ENCODE measurements at places on chromosomes 3 and 15.

DNA sequence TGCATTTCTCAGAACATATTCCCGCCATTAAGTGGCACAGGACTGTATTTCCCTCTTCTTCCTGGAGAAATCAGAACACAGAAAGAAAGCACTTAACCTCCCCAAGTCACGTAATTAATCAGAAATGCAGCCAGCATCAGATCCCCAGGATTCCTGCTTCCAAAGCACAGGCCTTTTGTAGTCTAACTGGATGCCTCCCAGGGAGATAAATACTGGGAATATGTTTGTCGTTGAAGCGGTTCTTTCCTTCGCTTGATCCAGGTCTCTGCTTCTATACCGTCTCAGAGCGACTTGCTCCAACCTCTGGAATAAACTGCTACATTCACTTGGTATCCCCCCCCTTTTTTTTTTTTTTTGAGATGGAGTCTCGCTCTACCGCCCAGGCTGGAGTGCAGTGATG lies 198.6 kb downstream of the KBTBD8 start:
- no peak for DNase-seq

DNA sequence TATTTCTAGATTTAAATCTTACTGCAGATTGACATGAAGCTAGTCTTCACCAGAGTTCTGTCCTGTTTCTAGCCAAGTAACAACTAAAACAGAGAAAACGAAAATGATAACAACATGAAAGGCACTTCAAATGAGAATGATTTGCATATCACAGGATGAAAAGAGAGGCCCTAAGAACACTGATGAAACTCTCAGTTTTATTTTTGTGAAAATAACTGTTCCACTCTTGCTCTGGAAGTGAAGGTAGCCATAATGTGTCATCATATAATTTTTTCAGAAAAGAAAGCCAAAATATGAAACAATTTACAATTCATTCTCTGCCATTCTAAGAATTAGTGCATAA lies 274.4 kb downstream of the ADAMTSL3 start:
- DNase-seq: no peak

DNA sequence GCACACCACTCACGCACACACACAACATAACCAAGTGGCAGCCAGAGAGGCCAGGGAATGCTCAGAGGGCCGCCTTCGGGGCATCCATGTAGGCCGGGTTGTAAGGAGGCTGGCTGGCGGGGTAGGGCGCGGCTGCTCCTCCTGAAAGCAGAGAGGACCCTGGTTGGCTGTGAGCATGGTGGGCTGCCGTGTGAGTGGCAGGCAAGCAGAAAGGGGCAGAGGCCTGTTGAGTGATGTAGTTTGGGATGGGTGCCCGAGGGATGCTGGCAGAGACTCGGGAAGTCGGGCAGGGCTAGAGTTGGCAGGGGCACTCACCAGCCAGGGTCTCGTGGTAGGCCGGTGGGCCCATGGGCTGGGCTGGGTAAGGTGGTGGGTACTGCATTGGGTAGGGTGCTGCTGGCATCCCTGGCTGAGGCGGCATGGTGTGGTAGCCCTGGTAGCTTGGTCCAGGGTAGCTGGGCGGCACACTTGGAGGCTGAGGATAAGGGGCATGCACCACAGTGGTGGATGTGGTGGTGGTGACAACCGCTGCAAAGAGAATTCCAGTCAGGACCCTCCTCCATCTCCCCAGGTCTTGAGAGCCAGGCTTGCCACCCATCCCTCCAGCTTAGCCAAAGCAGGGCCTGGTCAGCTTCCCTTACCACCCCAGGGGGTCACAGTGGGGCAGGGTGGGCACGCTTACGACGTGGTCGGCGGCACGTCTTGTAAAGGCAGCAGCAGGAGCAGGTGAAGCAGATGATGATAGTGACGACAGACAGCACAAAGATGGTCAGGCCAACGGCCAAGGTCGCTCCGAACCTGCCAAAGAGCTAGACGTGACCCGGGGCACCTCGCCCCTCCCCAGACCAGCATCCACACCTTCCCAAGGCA lies 22.7 kb downstream of the ATRIP start:
- DNase-seq: no peak

- no peak for DNase-seq
These were observed 119.1 kb upstream of the SLC25A36 start for GRCh38 chr3:140822401-140823047.

DNA sequence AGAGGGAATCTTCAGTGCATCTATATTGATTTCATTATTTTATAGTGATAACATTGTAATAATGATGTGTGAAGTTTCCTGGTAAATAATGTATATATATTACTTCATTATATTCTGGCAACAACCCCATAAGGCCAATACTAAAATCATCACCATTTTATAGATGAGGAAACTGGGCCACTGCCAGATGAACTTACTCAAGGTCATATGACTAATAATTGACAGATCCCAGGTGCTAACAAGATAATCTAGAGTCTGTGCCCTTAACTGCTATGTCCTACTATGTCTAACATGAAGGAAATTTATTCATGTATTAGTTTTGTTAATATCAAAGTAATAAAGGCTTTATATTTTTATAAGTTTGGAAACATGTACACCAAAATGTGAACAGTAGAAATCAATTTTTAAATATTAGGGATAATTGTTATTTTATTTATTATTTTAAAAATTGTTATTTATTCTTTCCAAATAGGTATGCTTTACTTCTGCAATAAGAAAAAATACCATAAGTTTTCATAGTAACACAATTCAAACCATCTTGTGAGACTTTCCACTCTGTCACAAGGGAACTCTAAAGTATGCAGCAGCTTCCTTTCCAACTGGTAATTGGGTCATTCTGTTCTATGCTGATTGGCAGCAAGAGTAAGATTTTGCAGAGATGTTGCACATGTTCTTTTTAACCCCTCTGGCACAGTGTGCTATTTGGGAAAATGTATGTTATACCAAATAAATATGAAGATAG lies 90.8 kb upstream of the CMC1 start:
- no peak for DNase-seq

DNA sequence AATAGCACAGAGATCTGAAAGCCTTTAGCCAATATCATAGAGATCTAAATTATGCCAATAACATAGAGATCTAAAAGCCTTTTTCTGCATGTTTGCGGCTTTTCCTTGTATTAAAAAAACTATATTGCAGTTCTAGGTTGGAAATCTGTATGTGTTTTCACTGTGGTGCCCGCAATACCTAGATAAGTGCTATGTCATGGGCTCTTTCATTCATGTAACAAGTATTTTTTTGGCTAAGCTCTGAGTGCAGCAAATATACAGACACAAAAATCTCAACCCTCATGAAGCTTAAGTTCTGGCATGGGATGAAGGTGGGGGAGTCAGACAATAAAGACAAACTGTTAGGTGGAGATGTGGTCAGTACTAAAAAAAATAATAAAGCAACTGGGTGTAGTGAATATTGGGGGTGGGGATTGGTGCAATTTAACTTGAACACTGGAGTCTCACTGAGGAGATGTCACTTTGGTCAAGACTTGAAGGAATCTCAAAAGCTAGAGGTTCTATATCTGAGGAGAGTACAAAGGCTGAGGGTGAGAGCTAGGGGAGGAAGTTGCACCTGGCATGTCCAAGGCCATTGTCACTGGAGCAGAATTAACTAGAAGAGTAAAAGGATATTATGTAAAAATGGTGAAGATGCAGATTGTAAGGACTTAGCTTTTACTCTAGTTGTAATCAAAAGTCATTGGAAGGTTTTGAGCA lies 973 bp downstream of the BUB1B start:
- DNase-seq: no peak

DNA sequence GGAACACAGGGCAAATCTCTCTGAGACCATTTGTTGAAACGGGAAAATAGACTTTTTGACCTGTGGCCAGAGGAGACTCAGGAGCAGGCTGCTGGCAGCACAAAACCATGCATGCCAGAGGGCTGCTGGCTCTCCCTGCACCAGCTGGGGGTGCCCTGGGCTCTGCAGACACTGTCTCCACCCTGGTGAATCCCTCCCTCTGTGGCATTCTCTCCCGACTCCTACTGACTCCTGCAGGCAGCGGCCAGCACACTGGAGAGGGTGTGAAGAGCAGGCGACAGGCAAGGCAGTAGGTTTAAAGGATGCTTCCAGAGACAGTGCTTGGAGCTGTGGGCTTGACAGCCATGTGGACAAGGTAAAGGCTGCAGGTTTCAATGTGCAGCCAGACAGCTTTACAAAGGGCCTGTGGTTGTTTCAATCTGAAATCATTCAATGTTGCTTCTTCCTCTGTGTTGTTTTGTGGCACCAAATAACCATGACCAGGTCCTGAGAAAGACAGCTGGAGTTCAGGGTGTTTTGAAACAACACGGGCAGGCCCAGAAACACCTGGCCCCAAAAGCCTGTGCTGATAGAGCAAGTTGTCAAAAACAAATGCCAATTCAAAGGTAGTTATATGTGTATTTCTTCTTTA lies 431.0 kb upstream of the ATP10A start:
- no peak for DNase-seq

- DNase-seq: no peak
These were observed 201.3 kb downstream of the RBMS3 start for GRCh38 chr3:29481969-29482767.

DNA sequence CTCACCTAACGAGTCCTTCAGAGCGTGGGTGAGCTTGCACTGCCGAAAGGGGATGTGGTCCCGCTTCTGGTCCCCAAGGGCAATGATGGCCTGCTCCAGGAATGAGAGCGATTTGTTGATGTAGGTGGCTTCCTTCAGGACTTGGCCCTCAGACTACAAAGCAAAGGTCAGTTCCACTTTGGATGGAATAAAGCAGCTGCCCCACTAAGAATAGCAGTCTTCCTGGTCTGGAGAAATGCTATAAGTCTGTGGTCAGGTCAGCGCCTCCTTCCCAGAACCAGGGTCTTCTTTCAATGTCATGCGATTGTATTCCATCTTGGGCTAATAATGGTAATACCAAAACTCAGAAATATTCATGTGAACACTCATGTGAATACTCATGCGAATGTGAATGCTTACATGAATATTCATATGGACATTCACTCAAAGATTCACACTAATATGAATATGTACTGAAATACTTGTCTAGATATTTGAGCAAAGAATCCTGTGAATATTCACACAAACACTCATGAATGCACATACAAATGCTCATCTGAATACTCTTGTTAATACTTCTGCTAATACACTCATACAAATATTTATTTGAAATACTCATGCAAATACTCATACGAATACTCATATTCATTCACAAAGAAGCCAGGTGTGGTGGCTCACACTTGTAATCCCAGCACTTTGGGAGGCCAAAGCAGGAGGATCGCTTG lies 16.7 kb downstream of the KIF9 start:
- no peak for DNase-seq

DNA sequence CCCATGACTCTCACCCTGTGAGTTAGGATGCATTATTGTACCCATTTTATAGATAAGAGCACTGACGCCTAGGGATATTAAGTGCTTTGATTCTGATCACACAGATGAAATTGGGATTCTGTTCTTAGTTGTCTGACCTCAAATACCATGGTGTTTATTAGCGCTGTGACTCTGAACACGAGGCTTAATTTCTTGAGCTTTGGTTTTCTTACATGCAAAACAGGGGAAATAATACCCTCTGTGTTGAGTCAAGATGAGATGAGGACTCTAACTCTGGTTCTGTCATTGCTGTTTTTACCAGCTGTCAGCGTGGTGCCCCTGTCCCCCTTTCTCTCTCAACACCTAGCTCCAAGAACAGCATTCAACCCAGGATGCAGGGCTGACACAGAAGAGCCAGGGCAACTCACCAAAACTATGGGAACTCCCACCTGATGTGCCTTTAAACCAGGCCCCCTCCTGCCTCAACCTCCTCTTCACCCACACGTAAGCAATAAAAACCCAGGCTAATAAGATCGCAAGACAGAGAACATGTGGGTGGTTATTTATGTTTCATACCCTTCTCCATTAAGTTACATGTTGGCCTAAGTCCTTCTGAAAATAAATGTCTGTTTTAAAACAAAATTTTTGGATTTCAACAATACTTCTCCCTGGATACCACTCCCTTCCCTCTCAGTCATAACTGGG lies 100.1 kb upstream of the SPATA12 start:
- DNase-seq: no peak

DNA sequence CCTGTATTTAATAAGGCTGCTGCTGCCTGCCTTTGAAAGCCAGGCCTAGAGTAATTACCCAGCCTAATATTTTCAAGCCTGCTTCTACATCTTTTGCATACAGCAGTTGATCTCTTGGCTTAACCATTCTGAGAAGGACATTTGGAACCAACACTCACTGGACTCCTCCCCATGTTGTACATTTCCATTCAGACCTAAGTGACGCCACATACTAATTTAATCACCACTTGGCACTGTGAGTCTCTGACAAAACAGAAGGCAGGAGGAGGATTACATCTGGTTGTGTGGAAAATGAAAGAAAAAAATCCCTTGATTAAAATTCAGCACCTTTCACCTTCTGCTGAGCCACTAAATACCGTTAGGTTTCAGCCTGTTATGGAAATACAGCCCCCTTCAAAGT lies 102.2 kb upstream of the ARRDC4 start:
- no peak for DNase-seq

GRCh38 chr15:52803467-52804306 lies 13.6 kb upstream of the ONECUT1 start:
- no peak for DNase-seq

DNA sequence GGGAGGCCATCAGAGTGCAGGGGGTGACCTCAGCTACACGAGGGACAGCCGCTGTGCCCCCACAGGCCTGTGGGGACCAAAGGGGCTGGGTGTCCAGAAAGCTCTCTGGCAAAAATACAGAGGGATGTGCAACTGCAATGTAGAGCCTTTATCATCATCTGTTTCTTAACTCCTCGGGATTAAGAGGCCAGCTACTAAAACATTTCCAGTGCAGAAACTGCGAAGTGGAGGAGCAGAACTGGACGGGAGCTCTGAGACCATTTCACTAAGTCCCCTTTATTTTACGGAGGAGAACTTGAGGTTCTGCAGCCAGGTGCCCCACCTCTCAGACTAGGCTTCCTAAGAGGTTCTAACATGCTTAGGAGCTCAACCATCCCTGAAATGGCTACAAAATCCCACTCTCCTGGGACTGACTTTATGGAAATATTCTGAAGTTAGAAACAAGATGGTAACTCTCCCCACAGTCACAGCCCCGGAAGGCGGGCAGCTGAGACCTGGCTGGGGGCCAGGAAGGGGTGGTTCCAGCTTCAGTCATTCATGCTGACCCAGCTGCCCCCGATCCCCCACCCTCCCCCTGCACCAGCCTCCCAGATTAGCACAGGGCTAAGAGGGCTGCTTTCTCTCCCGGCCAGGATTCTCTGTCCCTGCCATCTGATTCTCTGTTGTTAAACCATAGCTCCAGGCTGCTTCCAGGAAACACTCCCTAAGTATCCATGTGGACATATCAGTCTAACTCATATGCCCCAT lies 40.3 kb downstream of the UMPS start:
- DNase-seq: no peak

GRCh38 chr3:71524672-71525071 lies 58.9 kb downstream of the FOXP1 start:
- no peak for DNase-seq

- no peak for DNase-seq
These were observed 30.5 kb upstream of the TIPARP start for GRCh38 chr3:156643729-156644389.

Measured in stimulated activated CD8-positive, alpha-beta memory T cell treated with anti-CD3 and anti-CD28 coated beads, Interleukin-4, amount 100 ng/mL, for 1 hour (primary cell).